ENCODE measurements at places on chromosomes 7 and 10.

DNA sequence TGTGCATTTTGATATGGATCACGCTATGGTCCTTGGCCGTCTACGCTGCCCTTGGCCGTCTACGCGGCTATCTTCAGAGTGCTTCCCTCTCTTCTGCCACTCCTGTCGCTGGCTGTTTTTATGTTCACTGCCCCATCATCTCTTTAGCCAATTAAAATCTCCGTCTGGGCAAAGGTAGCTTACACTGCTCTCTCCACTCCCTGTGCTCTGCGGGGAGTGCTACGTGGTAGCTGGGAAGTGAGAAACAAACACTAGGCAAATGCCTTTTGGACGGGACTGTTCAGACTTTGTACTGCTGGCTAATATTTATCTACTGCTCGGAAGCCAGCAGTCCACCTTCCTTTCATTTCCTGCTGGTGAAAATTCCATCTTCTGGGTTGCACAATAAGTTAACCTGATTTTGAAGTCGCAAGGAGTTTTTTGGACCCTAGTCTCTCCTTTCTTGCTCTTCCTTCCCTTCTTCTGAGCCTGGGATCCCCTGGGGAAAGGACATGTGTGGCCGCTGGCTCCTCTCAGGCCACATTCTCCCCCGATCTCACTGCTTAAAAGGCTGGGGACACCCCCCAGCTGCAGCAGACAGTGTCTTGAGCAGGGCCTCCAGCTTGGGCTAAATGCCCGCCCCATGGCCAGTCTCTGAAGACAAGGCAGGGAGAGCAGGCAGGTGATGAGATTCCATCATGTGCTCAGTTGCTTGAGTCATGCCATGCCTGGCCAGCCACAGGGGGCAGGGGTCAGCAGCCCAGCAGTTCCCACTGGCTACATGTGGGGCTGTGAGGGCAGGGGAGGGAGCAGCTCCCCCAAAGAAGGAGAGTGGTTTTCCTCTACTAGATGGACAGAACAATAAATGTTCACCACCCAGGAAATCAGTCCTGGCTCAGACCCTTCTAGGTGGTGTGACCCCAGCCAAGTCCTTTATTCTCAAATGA lies 25.5 kb upstream of the RBM33 start:
- DNase-seq: no peak
- H3K4me3 ChIP-seq: no peak overlapping the region

- H3K4me3 ChIP-seq: no peak overlapping the region
- no peaks in the 10 kb centered on the region for H3K4me1 ChIP-seq
- peak overlapping the region; percentile 73 for H3K27ac ChIP-seq
- H3K27me3 ChIP-seq: no peaks in the 10 kb centered on the region
These were observed 10.4 kb upstream of the ZNF22 start for GRCh38 chr10:44990302-44990655.

DNA sequence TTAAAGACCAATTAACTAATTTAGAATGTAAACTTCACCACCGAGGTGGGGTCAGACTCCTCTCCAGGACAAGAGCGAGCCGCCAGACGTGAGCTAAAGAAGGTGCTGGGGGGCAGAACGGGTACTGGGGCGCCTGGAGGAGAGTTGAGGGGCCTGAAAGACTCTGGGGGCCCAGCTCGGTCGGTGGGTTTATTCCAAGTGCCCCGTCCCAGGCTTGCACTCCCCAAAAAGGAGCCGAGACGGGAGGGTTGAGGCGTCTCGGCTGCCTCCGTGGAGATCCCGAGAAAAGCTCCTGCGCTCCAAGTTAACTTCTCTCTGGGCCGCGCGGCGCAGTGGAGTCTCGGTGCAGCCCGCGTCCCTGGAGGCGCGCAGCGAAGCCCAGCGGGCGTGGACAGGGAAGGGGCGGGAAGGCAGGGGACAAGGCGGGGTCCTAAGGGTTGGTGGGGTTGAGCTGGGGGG lies 553.3 kb downstream of the TFEC start:
- DNase-seq: no peak
- no peaks in the 10 kb centered on the region for H3K27me3 ChIP-seq
- H3K27ac ChIP-seq: no peak overlapping the region
- peak overlapping the region; percentile 29 for H3K4me3 ChIP-seq

- no peaks in the 10 kb centered on the region for H3K36me3 ChIP-seq
- H3K4me3 ChIP-seq: no peak overlapping the region
- H3K27me3 ChIP-seq: no peaks in the 10 kb centered on the region
These were observed 45.2 kb downstream of the KIAA1217 start for GRCh38 chr10:24254180-24254579.

DNA sequence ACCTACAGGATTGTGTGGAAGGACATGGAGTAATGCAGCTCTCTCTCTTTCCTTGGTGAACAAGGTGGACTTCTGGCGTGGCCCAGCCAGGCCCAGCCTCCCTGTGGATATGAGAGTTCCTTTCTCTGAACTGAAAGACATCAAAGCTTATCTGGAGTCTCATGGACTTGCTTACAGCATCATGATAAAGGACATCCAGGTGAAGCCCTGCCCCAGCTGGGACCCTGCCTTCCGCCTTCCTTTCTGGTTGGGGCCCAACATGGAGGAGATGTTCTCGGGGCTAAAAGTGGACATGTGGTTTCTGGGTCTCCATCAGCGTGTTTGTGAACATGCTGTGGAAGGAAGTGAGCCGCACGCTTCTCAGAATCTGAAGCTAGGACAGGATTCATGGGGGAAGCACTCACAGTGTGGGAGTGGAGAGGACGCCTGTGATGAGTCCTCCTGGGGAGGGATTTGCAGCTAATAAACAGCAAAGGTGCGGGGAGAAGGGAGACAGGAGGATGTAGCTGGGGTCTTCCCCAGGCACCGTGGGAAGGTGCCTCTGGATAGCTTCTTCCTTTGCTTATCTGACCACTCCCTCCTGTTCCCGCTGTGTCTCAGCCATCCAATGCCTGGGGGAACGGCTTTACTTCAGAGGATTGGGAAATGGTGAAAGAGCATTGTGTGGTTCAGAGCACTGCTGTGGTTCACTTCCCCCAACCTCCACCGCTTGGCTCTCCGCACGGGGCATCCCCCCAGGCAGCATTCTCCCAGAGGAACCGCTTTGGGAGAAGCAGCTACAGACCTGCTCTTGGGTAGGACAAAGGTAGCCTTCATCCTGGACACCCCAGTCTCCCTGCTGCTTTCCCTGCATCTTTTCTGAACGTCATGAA lies 5.5 kb downstream of the CPA5 start:
- H3K4me3 ChIP-seq: no peak overlapping the region
- H3K27ac ChIP-seq: peak overlapping the region; percentile 83
- no peaks in the 10 kb centered on the region for H3K27me3 ChIP-seq
- H3K4me1 ChIP-seq: peaks cover 6% of the 10 kb centered on the region

All from tibial nerve (tissue), 4 donors.